ENCODE measurements at places on chromosomes 5 and 9.

- ATAC-seq, result no peak
These were observed 5.7 kb upstream of the IFNA21 start for GRCh38 chr9:21172156-21172555.

DNA sequence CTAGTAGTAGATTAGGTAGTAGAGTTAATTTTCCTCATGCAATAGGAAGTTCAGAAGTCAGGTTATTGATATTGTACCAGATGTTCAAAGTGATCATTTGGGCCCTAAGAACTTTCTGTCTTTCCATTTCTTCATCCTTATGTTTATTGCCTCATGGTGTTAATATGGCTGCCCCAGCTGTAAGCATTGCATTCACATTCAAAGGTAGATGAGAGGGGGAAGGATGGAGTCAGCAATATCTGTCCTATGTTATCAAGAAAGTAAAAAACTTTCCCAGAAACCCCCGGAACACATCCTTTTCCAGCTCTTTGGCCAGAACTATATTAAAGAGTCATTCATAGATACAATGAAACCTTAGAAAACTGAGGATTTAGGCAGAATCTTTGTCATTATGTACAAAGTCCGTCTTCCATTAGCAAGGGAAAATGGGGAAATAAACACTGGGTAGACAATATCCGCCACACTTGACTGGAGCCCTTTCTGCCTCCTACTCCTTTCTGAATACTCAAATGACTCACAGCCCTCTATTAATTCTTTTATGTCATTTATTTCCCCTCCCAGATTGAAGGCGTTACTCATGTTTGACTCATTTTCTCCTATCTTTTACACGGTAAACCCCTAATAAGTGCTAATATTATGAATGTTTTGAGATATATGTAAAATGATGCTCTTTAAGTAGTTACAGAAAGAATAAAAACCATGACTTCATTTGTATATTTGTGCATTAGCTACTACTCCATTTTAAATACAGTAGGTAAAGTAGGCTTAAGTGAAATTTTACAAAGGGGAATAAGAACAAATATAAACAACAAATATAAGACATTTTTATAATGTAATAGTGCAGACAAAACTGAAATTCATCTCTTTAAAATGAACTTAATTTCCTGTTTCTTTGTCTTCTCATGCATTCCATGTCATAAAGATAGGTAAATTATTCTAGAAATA, 127.6 kb downstream of the SLF1 start:
- ATAC-seq, result peak; percentile 84

DNA sequence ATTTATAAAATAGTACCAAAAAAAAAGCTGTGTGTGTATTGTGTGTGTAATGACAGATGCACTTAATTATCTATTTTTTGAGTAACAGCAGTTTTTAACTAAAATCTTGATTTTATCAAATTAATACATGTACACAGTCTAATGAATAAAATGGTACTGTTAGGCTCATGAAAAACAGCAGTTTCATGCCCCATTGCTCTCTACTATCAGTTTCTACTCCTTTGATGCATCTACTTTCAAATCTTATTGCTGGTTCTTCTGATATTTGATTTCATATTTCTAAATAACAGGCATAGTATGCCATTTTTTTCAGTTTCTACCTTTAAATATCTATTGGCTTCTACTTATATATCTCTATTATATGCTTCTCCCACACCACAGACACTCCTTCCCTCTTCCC, 117.4 kb downstream of the CCDC171 start:
- ATAC-seq, result no peak

DNA sequence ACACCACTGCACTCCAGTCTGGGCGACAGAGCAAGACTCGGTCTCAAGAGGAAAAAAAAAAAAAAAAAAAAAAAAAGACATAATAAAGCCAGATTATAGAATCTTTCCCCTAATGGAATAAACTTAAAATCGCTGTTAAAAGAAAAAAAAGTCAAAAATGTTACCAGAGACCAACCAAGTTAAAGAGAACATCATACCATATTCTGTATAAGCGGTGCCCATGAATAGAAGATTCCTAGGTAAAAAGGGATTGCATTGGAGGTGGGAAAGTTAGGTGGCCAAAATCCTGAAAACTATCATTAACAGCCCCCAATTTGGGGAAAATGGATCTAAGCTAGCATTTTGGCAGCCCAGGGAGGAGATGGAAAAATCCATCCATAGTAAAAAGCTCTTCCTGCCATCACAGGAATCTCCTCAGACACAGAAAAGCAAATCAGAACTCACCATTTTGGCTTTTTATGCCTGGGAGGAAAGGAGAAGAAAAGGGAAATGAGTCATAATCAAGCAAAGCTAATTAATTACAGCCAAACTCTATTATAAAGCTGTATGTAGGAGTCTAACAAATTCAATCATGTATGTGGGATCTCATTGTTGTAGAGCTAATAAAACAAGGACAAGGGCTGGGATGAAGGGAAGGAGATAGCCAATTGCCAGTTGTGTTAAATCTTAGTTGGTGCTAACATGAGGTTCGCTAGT, 363.8 kb downstream of the ARL15 start:
- ATAC-seq, result no peak

GRCh38 chr9:4750023-4750673, 9.1 kb upstream of the AK3 start:
- no peak for ATAC-seq

GRCh38 chr9:89448821-89449220, 49.1 kb downstream of the SEMA4D start:
- no peak for ATAC-seq

DNA sequence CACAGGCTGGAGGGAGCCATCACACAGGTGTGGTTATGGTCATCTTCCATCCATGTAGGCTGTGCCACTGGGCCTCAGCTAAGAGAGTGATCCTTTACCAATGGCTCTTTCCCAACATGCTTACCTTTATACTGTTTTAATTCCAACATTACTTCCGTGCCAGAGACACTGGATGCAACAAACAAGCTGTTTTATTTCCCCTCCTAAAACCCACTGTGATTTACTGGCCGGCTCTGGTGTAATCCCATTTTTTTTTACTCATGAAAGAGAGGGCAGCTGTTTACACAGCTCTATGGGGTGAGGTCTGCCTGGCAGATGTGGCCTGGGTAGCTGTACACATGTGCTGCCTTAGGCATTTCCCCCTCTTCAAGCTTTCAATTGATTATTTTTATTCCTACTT, 58.5 kb downstream of the MACROH2A1 start:
- ATAC-seq, result no peak

DNA sequence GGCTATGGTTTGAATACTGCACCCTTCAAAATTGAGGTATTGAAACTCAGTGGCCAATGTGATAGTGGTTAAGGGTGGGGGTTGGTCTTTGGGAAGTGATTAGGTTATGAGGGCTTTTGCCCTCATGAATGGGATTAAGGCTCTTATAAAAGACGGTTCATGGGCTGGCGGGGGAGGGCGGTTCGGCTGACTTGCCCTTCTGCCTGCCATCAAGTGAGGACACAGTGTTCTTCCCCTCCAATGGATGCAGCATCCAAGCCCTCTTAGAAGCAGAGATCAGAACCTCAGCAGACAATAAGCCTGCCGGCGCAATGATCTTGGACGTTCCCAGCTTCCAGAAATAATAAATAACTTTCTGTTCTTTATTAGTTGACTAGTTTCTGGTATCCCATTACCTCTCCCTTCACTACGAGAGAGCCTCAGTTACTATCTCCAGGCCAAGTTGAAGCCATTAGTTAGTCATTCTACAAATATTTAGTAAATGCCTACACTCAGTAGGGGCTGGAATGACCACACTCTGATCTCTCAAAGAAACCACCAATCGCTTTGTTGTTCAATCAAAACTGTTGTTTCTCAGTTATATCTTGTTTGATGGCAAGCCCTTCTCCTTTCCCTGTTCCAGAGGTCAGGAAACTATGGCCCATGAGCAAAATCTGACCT, 219.3 kb downstream of the TSSK1B start:
- no peak for ATAC-seq

DNA sequence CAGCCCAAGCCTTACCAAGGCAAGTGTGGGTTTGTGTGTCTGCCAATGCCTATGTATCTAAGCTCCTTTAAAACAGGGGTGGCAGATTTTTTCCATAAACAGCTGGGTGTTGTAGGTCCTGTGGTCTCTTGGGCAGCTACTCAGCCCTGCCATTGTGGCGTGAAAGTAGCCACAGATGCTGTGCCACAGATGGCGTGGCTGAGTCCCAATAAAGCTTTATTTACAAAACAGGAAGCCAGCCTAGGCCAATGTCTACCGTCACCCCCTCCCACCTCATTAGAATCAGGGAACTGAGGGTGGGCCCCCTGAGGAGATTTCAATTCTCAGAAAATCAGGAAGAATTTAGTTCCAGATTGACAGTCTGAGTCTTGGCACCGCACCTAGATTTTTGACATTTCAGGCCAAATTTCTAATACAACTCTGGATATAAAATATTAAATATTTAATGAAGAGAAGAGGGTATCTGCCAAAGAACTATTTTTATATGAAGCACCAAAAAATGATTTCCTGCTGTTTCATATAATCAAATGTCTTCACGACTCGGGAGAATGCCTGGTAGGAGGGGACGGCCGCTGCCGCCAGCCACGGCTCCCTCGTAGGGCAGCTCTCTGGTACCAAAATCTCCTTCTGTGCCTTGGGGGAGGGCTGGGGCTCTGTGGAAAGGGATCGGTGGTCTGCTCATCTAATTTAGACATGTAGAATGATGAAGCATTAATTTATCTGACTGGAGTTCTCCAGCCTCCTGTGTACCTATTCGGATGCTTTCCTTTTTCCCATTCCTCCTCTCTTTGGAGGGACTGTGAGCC, 420.9 kb downstream of the IRX2 start:
- no peak for ATAC-seq

DNA sequence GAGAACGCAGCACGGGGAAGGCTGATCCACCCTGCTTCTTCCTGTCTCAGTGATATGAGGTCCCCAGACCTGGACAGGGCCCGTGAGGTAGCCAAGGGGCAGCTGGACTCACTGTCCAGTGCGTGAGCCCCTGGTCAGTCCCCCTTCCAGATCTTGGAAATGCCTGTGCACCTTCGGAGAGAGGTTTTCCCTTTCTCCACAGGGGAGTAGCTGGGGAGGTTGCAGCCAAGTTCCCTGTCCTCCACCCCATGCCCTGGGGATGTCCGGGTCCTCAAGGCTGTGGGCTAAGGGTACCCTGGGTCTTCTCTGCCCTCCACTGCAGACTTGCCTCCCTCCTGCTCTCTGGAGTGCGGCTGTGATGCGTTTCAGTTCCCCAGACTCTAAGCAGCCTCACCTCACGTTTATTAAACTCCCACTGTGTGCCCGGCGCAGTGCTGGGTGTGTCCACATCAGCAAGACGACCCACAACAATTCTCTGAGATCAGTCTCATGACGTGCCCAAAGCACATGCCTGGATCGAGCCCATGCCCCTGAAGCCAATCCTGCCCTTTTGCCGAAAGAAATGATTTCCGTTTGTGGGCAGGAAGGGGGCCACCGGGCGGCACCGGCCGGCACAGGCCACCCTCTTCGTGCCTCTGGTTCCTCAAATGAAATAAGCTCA, 101.3 kb upstream of the PHYKPL start:
- ATAC-seq, result no peak

DNA sequence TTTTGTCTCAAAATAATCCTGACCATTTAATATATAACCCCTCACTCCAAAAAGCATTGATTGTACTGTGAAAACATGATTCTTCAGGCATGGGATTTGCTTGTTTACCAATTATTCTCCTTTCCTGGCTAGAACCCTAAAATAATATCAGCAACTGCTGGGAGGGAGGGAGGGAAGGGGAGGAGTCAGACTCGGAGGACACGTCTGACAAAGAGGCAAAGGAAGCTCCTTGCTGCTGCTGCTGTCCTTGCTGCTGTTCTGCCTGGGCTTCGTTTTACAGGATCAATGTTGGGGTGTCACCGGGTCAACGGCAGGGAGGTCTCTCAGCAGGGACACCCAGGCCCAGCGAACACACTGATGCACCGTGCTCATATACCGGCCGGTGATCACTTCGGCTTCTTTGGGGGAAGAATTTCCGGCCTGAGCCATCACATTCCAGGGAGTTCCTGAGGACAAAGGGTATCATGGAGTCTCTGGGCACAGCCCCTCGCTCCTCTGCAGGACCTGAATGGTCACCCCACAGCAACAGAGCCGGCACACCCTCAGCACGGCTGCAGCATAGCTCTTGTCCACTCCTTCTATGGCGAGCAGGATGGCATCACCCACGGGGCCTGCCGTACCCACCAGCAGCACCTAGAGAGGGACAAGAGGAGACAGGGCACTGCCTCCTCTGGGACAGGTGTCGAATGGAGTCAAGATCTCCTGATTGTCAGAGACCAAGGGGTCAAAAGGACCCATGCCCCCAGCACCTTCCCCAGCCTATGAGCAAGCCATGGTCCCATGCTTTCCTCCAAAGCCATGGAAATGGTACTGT, 27.9 kb downstream of the MED10 start:
- no peak for ATAC-seq

- no peak for ATAC-seq
These were observed 70.4 kb upstream of the IFNE start for GRCh38 chr9:21552244-21553170.

DNA sequence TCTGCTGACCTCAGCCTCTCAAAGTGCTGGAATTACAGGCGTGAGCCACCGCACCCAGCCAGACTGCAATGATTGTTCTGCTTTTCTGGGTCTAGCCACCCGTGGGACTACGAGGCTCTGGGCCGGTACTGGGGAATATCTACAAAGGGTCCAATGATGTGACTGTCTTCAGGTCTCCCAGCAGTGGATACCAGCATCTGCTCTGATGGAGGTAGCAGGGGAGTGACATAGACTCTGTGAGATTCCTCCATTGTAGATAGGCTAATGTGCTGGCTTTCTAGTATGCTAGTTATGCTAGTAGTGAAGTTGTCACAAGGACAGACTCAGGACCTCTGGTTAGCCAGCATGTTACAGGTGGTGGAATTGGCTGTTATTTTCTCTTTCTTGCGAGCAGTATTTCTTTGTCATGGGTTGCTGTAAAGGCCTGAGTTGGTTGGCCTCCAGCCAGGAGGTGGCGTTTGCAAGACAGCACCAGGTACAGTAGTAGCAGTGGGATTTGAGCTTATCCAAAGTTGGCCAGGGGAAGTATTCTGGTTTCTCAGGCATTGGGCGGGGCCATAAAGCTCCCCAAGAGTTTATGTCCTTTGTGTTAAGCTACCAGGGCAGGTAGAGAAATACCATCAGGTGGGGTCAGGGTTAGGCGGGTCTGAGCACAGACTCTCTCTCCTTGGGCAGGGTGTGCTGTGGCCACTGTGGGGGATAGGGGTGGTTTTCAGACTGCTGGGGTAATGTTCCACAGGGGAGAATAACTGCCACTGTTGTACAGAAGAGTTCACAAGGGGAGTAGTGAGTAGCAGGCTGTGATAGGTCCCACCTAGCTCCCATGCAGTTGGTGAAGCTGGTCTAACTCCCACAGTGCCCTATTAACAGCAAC, 105.2 kb downstream of the SGCD start:
- ATAC-seq, result no peak

- ATAC-seq, result peak; percentile 88
These were observed 18.4 kb downstream of the GPX3 start for GRCh38 chr5:151038801-151039238.

GRCh38 chr9:130986356-130986965, 22.5 kb upstream of the LAMC3 start:
- ATAC-seq, result no peak
